ENCODE measurements at places on chromosomes 7 and 10. TPM values are rescaled to one million over a fixed set of nuclear protein-coding genes. Genes with fewer than 3 reads are reported as not detected.

Gene SEMA3C
- 77.4 TPM for total RNA-seq

Gene DENND2A
- total RNA-seq = 16.0 TPM

Gene LRRTM3
- 0.15 TPM for total RNA-seq

GRCh38 chr10:88499569-88500470 lies 83.3 kb downstream of the RNLS start:
- DNase-seq = no peak

Gene BMS1
- total RNA-seq = 14.1 TPM

DNA sequence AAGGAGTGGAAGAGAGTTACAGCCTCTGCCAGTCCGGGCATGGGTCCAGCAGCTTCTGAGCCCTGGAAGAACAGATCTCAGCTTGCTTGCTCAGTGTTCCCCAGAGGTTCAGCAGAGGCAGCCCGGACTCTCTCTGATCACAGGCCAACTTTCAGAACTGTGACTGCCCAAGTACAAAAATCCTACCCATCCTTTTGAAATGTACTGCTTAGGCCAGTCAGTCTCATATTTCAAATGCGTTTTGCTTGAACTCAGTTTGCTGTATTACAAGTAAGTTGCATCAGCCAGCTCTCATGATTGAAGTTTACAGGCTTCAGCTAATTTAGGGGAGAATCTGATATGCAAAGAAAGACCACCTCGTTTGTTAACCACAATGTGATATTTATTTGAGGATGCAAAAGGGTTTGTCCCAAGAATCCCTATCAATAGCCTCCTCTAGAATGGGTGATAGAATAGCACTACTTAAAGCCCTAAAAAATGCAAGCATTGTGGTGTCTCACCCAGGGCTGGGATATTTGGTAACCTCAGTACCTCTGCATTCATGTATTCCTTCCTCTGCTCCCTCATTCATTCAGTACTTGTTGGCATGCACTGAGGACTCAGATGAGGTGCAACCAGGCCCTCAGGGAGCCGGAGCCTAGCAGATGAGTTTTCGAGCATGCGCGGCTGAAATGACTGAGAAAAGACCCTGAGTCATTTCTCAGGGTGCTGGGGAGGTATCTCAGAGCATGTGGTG lies 7.0 kb downstream of the AIMP2 start:
- DNase-seq = no peak

Gene FAM171A1
- 40.9 TPM for total RNA-seq

DNA sequence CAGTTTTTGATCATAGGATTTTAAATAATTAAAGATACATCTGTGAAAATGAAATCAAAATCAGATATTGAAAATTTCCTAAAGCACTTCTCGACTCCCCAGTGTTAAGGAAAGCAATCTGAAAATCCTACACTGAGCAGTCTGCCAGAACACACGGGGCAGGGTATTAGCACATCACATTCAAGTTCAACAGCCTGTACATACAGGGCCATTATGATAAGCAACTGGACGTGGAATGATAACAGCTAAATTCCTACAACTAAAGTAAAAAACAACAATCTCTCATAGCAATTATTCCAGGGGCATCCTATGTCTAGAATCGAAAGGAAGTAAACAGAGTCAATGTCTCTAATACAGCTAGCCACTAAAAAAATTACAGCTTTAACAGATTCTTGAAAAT lies 31.7 kb downstream of the TRDMT1 start:
- no peak for DNase-seq

- no peak for DNase-seq
Observed at GRCh38 chr10:48554656-48555055, 50.2 kb downstream of the ARHGAP22 start.

DNA sequence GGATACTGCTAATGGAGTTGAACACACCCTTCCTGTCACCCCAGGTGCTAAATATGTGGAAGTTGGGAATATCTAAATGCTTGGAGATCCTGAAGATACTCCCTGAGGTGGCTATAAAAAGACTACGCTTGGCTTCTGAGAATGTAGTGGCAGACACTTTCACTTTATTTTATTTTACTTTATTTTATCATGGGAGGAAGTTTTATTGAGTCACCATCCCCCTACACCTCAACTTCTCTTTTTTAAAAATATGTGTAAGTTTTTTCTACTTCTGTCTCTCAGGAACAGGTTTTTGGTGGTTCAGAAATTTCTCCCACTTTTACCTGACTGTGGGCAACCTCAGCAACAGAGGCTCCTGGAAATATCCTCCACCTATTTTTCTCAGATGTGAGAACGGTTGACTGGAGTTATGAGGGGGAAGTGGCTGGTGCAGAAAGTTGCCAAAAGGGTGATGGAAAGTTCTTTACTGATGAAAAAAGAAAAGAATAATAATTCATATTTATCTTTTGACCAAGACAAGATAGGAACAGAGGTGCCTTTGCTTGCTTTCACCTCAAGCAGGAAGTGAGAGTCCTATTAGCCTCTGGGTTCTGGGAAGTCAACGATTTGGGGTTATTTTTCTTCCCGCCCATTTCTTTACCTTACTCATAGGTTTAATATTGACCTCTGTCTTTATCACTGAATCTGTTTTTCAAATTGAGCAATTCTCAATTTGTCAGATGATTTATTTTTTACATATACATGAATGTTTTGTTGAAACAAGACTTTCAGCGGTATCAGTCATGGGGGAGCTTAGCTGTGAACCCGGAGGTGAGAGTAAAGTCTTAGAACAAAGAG lies 103.6 kb downstream of the AHR start:
- no peak for DNase-seq

GRCh38 chr10:34814913-34815184 lies 247 bp downstream of the PARD3 start:
- no peak for DNase-seq

DNA sequence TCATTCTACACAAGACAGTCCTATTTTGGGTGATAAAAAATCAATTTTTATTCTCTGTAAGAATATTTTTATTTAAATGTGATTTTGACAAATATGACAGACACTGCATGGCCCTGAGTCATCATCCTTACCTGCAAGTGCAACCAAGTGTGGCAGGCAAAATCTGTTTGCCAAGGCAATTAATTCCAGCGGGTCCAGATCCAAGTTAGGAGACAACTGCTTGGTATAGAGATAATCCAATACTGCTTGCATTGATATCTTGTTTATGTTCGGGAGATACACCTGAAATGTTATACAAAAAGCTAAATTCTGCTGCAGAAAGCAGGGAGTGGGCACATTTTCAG lies 66.2 kb downstream of the RHOBTB1 start:
- no peak for DNase-seq

Gene FAM25G
- total RNA-seq = not detected

Gene GJD4
- total RNA-seq = not detected

DNA sequence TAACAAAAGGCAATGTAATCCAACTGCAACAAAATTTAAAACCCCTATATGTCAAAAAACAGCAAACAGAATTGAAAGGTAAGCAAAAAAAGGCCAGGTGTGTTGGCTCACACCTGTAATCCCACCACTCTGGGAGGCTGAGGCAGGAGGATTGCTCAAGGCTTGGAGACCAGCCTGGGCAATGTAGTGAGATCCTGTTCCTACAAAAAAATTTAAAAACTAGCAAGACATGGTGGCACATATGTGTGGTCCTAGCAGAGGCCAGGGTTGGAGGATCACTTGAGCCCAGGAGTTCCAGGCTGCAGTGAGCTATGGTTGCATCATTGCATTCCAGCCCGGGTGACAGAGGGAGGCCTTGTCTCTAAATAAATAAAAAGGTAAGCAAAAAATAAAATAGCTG lies 212.1 kb upstream of the KLF14 start:
- DNase-seq = no peak

Gene GPRIN2
- 5.7 TPM for total RNA-seq

DNA sequence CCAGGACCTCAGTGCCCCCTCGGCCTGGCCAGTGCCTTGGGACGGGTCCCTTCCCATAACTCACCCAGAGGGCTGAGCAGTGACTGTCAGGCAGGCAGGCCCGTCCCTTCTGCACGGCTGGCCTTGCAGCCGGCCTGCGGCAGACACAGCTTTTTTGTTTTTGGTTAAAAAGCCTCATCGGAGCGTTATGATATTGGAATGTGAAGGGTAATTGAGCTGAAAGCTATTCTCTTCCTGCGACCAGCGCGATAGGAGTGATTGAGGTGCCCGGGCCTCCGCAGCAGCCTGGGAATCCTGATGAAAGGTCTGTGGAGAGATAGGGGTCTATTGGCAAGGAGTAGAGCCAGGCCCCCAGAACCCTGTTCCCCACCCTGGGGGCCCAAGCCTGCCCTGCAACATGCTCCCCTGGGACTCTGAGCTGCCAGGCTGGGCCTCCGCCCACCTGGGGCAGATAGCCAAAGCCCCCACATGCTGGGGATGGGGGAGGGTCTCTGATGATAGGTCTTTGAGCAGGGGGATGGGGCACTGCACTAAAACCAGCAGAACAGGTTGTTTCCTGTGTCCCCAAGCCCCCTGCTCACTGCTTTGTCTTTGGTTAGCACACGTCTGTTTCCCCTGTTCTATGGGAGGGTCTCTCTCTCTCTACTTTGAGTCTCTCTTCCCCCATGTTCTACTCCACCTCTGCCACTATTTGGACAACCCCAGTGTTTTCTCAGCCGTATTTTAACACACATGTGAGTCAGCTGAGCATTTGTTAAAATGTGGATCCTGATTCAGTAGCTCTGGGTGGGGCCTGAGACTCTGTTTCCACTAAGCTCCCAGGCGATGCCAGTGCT lies 131.9 kb downstream of the CDH23 start:
- no peak for DNase-seq

DNA sequence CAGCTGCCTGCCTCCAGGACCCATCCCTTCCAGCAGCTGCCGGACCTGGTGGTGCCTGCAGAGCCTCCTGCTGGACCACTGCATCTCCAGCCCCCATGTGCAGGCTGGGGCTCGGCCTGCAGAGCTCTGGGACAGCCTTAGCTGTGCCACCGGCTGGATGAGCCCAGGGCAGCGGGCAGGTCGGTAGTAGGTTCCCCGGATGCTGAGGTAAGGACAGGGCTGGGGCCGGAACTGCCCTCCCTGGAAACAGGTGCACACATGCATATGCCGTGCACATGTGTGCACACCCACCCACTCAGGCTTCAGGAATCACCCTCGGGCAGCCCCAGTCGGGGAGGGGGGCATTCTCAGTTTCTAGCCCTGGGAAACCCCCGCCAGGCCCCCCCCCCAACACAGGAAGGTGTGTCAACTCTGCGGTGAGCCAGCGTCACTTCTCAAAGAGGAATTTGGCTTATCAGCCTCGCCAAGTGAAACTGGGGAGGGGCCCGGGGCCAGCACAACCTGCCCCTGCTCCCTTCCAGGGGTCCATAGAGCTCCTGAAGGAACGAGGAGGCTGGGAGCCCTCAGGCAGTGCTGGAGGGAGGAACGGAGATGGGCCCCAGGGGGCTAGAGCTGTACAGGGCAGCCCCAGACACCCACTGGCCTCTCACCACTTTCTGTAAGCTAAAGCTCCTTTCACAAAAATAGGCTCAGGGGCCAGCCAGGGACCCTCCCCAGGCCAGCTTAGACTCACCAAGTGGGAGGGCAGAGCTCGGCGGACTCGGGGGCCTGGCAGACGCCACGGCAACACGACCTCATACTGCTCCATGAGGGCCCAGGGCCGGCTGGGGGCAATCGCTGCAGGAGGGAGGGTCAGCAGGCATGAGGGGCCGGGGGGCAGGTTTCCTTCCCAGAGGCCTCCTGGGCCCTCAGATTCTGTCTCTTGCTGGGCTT lies 1.7 kb downstream of the ADAM8 start:
- DNase-seq = no peak

Gene OGA
- 75.5 TPM for total RNA-seq

- DNase-seq = no peak
Observed at GRCh38 chr10:96703358-96703757, 17.0 kb downstream of the PIK3AP1 start.

GRCh38 chr7:77199013-77199966 lies at the start of gene FGL2:
Gene FGL2 (minus strand): TSS chr7:77199819. CDS start chr7:77199793, 26 bp downstream.
- no peak for DNase-seq

GRCh38 chr7:98687111-98687751 lies 70.1 kb downstream of the NPTX2 start:
- no peak for DNase-seq

- DNase-seq = no peak
Observed at GRCh38 chr10:110733218-110733952, 89.2 kb downstream of the RBM20 start.

DNA sequence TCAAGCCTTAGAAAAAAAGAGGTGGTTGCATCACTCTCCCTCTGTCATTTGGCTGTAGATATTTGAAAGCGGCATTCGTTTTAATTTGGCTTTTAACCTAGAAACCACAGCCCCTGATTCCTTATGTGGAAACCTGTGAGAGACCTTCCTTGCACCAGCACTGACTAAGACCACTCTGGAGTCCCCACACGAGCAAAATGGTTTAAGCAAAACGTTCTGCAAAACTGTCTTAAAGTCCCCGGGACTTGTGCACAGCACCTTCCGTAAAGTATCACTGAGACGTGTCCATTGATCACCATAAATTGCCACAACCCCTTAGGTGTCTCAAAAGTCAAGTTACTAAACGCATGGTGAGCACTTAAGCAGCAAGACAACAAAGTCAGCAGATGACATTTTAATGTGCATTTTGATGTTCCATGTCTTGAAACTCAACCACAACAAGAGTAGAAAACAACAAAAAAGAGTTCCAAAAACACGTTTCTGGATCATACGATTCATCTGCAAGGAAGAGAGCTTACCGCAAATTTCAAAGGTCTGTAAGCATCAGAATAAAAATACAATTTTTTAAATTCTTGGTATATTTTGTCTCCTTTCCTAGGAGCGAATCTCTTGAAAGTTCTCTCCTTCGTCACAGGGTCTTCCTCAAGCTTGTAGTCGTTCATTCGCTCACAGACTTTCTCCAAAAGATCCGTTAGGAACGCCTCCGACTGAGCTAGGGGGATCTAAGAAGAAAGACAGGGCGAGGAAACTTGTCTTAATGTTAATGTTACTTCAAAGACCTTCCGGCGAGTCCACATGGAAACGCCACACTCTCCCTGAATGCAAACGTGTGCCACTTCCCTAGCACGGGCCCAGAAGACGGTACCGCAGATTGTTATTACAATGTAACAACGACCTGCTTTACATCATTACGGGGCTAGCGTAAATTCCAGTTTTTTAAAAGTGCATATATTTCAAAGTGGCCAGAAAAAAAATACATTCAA lies 37.7 kb downstream of the CNPY1 start:
- DNase-seq = no peak

DNA sequence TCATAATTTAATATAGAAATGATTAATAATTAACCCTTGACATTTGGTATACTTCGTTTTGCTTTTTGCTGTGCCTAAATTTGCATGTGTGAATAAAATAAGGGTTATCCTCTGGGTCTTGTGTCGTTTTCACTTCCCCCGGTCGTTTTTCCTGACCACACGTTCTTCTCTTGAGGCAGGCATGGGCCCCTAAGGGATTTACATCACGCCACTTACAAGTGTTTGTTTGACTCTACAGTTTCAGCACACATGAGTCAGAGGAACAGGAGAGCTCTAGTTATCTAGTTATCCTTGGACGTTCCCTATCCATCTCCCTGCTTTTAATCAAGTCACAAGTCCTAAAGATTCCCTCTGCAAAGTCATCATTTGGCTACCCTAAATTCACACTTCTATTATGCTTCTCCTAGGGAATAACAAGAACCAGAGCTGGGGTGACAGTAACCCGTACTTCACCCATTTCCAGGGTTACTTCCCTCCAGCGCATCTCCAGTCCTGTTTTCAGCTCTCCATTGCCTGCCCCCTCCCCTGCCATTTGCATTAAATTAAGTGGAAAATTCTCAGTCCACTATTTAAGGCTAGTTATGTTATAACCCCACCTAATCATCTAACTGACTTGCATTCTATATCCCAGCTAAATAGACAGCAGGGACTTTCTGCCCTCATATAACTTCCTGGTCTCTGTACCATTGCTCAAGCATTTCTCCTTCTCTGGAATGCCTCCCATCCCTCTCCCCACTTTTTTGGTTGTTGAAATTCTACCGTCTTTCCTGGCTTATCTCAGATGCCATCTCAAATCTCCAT lies 206.9 kb downstream of the PTEN start:
- DNase-seq = no peak

Gene ASAH2
- total RNA-seq = 2.7 TPM

- DNase-seq = no peak
Observed at GRCh38 chr10:560314-560992, 129.0 kb downstream of the DIP2C start.

Gene AKR1D1
- not detected for total RNA-seq

All from chondrocyte (in vitro differentiated cells).